ENCODE measurements at places on chromosomes 2 and 18.

GRCh38 chr2:143264851-143265250 lies 135.6 kb downstream of the ARHGAP15 start:
- peak; percentile 57 for DNase-seq

- DNase-seq = no peak
Measured at GRCh38 chr2:240198226-240198625, 57.8 kb upstream of the OTOS start.

- no peak for DNase-seq
Measured at GRCh38 chr18:22542406-22542835, 124.7 kb upstream of the CTAGE1 start.

GRCh38 chr2:195563857-195564512 lies 93.0 kb upstream of the SLC39A10 start:
- peak; percentile 86 for DNase-seq

DNA sequence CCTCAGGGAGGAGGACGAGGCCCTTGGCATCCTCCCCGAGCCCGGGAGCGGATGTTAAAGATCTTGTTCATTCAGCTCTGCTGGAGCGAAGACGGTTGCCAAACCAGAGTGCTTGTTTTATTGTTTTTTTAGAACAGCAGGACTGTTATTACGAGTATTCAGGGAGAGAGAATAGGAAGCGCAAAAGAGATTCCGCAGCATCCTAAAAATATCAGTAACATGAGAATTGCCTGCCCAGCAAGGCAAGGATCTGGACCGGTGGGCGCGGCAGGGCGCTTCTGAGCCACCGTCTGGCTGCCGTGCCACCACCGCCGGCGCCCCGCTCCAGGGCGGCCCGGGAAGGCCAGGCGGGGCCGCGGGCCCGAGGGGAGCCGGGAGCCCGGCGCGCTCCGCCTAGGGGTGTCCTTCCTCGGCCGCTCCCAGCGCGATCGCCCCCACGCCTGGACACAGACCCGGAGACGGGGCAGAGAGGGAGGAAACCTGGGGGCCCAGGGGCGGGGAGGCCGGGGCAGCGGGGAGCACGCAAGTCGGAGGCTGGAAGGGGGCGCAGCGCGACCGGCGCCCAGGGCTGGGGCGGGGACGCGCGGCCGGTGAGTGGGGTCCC lies 843 bp downstream of the CYS1 start:
- DNase-seq = peak; percentile 25

DNA sequence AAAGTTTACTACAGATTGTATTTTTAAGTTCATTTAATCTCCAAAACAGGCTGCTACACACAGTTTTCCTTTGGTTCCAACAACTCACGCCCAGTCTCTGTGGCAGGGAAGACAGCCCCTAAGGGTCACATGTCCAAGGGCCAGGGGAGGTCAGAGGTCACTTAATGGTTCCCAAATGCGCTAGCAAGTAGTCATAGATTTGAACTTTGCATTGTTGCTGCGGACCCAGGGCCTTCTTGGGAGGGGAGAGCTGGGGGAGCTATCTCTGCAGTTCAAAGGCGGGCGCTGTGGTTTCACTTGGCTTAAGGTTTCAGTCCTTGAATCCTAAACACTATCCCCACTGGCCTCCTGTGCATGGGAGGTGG lies 74.8 kb upstream of the ZNF532 start:
- no peak for DNase-seq

GRCh38 chr2:173164396-173164795 lies 88.8 kb downstream of the MAP3K20 start:
- no peak for DNase-seq

GRCh38 chr2:67400560-67401485 lies 3.7 kb downstream of the ETAA1 start:
- DNase-seq = no peak

- no peak for DNase-seq
Measured at GRCh38 chr18:245282-245847, 22.5 kb downstream of the THOC1 start.
